ENCODE measurements at places on chromosomes 7 and 10. TPM values are rescaled to one million over a fixed set of nuclear protein-coding genes. Genes with fewer than 3 reads are reported as not detected.

Gene CNTNAP2
- total RNA-seq = 0.02 TPM

Gene ABCB4
- 0.02 TPM for total RNA-seq

Gene SLC39A12
- total RNA-seq = not detected

Gene WAPL
- total RNA-seq = 16.5 TPM

Gene AKAP9
- 11.8 TPM for total RNA-seq
